Activated CD8-positive, alpha-beta T cell treated with anti-CD3 and anti-CD28 coated beads for 36 hours (primary cell): ENCODE measurements at places on chromosomes 11 and 22.

DNA sequence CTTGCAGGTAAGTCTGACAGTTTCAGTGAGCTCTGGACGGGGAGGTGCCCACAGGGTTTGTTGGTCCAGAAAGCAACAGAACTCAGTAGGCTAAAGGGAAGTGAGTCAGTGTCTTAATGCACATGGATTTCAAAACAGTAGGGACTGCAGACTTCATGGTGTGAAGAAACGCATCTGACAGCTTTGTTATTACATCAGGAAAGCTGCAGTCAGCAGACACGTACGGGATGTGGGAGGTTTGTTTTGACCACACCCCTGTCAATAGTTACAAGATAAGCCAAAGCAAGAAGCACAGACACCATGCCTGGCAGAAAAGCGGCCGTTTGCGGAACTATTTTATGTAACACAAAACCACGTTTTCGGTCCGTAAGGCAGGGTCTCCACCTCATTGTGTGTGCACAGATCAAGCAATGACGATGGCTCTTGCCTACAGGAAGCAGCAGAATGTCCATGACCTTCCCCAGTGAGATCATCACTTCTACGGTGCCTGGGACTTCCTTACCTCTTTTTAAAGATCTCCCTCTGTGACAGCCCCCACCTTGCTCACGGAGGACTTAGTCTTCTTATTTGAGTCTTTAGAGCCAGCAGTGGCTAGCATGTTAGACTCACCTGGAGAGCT, 58.2 kb upstream of the FTH1 start:
- peaks cover 14% of the 10 kb centered on the region for H3K4me1 ChIP-seq
- H3K4me3 ChIP-seq: peak overlapping the region; percentile 62
- H3K36me3 ChIP-seq: no peaks in the 10 kb centered on the region
- peak overlapping the region; percentile 95 for H3K27ac ChIP-seq
- peak; percentile 80 for DNase-seq

- H3K4me3 ChIP-seq: no peak overlapping the region
- H3K27me3 ChIP-seq: peaks cover 25% of the 10 kb centered on the region
- no peaks in the 10 kb centered on the region for H3K4me1 ChIP-seq
- no peaks in the 10 kb centered on the region for H3K36me3 ChIP-seq
- no peak overlapping the region for H3K27ac ChIP-seq
These were observed 56.6 kb downstream of the LMO2 start for GRCh38 chr11:33835143-33835878.

DNA sequence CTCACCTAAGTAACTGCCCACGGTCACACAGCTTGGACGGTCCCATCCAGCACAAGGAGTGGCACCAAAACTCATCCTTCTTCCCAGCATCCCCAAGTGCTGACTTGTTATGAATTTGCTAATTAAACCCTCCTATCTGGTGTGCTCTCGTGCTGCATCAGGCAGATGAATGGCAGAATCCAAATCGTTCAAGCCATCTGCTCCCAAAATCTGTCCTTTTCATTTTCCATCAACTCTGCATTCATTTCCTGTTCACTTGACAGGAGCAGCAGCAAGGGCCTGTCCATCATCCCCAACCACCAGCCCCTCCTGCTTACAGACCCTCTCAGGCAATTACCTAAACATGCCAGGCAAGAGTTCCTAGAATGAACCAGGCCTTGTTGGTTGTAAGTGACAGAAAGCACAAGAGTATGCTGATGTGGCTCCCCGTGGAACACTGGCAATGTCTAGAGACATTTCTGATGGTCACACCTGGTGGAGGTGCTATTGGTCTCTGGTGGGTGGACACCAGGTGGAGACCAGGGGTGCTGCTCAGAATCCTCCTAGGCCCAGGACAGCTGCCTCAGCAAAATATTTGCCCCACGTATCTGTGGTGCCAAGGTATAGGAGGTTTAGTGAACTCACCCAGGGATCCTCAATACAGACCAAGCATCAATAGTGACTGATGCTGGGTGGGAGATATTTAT, 832.5 kb downstream of the TBC1D22A start:
- DNase-seq: no peak
- H3K4me1 ChIP-seq: no peaks in the 10 kb centered on the region
- no peaks in the 10 kb centered on the region for H3K27me3 ChIP-seq
- no peak overlapping the region for H3K27ac ChIP-seq

DNA sequence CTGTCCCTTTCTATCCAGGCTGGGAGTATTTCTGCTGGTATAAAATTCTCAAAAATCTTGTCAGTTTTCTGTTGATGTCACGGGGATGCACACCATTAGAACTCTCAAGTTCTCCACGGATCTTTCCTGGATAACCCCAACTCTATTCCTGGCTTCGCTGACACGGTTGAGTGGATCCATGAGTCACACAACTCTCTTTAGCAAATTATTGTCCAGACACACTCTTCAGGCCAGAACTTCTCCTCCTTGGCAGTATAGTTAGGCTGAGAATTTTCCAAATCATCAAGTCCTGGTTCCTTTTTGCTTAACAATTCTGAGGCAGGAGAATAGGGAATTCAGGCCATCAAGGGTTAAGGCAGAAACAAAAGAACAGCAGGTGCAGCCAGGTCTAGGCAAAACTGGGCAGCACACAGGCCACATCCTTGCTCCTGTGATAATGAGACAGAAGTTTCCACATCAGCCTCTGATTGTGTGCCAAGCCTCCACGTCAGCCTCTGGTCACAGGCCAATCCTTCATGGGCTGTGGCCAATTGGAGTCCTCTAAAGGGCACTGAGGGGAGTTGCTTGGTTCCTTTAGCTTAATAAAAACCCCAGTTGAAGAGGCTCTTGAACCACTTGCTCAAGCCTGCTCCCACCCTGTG, 5.7 kb upstream of the ACAT1 start:
- H3K27me3 ChIP-seq: no peaks in the 10 kb centered on the region
- no peaks in the 10 kb centered on the region for H3K36me3 ChIP-seq
- H3K4me3 ChIP-seq: no peak overlapping the region
- no peak overlapping the region for H3K27ac ChIP-seq

- H3K36me3 ChIP-seq: peaks cover 29% of the 10 kb centered on the region
- H3K4me1 ChIP-seq: peaks cover 75% of the 10 kb centered on the region
- peak overlapping the region; percentile 98 for H3K4me3 ChIP-seq
- DNase-seq: peak; percentile 75
- peak overlapping the region; percentile 95 for H3K27ac ChIP-seq
These were observed 734 bp upstream of the TMEM123 start for GRCh38 chr11:102453302-102453695.

GRCh38 chr11:57466680-57467079, 6.4 kb downstream of the RTN4RL2 start:
- H3K27ac ChIP-seq: no peak overlapping the region
- H3K27me3 ChIP-seq: peaks cover 3% of the 10 kb centered on the region
- H3K4me3 ChIP-seq: no peak overlapping the region
- no peaks in the 10 kb centered on the region for H3K36me3 ChIP-seq
- no peaks in the 10 kb centered on the region for H3K4me1 ChIP-seq

DNA sequence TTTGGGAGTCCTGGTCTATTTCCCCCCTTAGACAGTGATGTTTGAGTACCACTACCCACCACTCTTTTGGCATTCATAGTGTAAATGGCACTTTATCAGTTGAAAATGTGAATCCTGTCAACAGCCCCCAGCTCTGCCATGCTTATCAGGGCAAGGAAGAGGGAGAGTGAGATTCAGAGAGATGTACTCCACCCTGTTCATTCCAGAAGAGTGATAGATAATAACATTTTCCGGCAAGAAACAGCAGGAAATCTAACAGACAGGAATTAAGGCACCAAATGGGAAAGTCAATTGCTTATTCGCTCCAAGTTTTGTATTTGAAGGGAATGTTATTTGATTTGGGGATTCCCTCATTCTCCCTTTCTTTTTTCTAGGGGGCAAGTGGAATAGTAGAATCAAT, 681.9 kb downstream of the NTM start:
- no peak overlapping the region for H3K27ac ChIP-seq
- H3K4me1 ChIP-seq: no peaks in the 10 kb centered on the region
- no peaks in the 10 kb centered on the region for H3K36me3 ChIP-seq

- no peaks in the 10 kb centered on the region for H3K36me3 ChIP-seq
- DNase-seq: peak; percentile 62
- peaks cover 3% of the 10 kb centered on the region for H3K27me3 ChIP-seq
- H3K27ac ChIP-seq: no peak overlapping the region
- no peak overlapping the region for H3K4me3 ChIP-seq
These were observed 42.4 kb downstream of the KCNJ4 start for GRCh38 chr22:38412435-38413084.

DNA sequence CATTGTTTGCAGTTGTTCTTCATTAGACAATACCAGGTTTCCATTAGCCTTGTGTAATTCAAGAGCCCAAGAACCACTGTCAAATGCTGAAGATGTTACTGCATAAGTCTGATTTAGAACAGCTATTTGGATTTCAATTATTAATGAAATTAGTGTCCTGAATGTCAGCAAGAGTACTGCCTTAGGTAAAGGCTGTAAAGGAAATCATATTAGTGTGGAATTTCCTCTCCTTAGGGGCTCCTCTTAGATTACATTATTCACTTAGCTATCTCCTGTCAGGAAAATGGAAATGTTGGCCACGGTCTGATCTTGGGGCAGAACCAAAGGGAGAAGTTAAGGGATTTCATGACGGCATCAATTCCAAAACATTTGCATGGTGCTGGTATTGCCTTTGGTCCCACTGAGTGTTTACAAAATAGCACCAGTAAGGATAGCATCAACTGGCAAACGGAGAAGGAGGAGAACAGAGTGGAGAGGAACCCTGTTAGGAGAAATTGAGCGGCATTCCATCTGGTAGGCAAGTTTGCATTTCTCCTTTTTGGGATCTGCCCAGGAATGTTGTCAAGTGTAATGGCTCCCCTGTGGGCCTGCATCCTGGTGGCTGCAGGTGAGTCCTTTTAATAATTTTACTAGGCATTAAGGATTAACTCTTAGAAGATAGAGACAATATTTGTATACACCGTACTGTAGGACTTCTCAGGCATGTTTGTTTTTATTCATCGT, at the start of gene HTR3B:
TSS of gene HTR3B (plus strand) at position 418 of the 723 bp plus-strand sequence. CDS start at position 556, 138 bp downstream.
- DNase-seq: no peak
- no peaks in the 10 kb centered on the region for H3K36me3 ChIP-seq
- no peak within 1 kb of the TSS for H3K4me3 ChIP-seq
- peaks cover 10% of the 10 kb centered on the region for H3K27me3 ChIP-seq
- no peak within 1 kb of the TSS for H3K27ac ChIP-seq

- no peak overlapping the region for H3K27ac ChIP-seq
- no peaks in the 10 kb centered on the region for H3K36me3 ChIP-seq
- H3K4me1 ChIP-seq: no peaks in the 10 kb centered on the region
- H3K4me3 ChIP-seq: no peak overlapping the region
These were observed 289.9 kb downstream of the TENM4 start for GRCh38 chr11:79150966-79151365.

- H3K27me3 ChIP-seq: peaks cover 9% of the 10 kb centered on the region
- DNase-seq: no peak
- H3K4me1 ChIP-seq: peaks cover 28% of the 10 kb centered on the region
- H3K36me3 ChIP-seq: no peaks in the 10 kb centered on the region
- no peak overlapping the region for H3K4me3 ChIP-seq
These were observed 5.1 kb upstream of the FAM83F start for GRCh38 chr22:39989633-39990032.

- H3K27ac ChIP-seq: no peak overlapping the region
- no peaks in the 10 kb centered on the region for H3K36me3 ChIP-seq
- no peak for DNase-seq
- no peaks in the 10 kb centered on the region for H3K4me1 ChIP-seq
- peaks cover 11% of the 10 kb centered on the region for H3K27me3 ChIP-seq
These were observed 14.2 kb upstream of the RFPL2 start for GRCh38 chr22:32219026-32219425.

DNA sequence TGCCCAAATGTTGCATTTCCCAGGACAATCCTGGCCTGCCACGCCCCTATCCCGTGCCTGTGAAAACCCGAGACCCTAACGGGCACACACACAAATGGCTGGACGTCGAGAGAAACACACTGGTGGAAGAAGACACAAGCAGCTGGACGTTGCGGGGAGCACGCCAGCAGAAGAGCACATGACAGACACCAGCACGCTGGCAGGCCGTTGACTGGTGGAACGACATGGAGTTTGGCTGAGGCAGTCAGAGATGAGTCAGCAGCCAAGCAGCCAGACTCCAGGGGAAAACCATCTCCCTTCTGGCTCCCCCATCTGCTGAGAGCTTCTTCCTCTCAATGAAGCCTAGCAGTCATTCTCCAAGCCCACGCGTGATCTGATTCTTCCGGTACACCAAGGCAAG, 606.7 kb upstream of the LRRC4C start:
- no peak for DNase-seq
- H3K27me3 ChIP-seq: no peaks in the 10 kb centered on the region

DNA sequence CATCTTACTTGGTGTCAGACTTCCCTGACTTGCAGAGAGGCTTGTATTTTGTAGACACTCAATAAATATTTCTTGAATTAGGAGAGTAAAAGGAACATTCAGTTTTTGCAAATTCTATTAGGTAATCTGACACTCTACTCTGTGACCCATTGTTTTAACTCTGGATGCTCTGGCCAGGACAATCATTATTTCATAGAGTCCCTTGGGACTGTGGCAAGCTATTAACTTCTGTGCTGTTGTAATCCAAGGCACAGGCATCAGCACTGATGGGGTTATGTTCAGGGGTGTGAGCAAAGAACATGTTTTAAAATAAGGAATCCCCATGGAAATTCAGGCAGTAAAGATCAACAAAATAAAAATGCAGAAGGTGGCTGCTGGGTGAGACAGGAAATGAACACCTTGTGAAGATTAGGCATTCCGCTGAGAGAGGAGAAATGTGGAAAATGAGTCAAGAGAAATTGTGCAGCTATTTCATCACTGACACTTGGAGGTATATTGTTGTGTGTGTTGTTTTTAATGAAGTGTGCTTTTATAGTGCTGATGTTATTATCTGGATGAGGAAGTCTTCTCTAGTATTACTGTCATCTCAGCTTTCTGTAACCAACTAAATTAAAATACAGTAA, 175.2 kb downstream of the WNT11 start:
- H3K4me3 ChIP-seq: no peak overlapping the region
- no peak overlapping the region for H3K27ac ChIP-seq
- no peaks in the 10 kb centered on the region for H3K4me1 ChIP-seq
- no peaks in the 10 kb centered on the region for H3K27me3 ChIP-seq

GRCh38 chr22:31148953-31149627, 8.8 kb upstream of the PLA2G3 start:
- no peak overlapping the region for H3K4me3 ChIP-seq
- H3K36me3 ChIP-seq: no peaks in the 10 kb centered on the region
- no peaks in the 10 kb centered on the region for H3K4me1 ChIP-seq
- DNase-seq: peak; percentile 60

- no peak overlapping the region for H3K27ac ChIP-seq
- peaks cover 5% of the 10 kb centered on the region for H3K27me3 ChIP-seq
- no peak overlapping the region for H3K4me3 ChIP-seq
- DNase-seq: no peak
- H3K4me1 ChIP-seq: no peaks in the 10 kb centered on the region
These were observed 100.3 kb downstream of the RRM1 start for GRCh38 chr11:4194889-4195288.

DNA sequence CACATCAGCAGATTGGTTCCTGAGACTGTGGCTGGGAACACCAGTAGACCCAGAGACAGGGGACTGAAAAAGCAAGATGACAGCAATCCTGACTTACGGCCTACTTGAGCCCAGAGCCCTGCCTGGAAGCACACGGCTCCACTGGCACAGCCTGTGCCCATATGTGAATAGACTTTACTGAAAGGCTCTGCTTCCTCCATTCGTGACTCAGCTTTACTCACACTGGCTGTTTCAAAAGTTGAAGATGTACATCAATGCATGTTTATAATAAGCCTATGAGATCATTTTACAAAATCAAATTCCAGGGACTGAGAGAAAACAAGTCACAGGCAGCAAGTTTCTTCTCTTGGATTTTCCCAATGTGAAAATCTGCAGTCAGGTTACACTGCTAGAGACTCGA, 134.6 kb upstream of the TEAD1 start:
- H3K4me3 ChIP-seq: no peak overlapping the region
- peaks cover 12% of the 10 kb centered on the region for H3K27me3 ChIP-seq
- H3K27ac ChIP-seq: no peak overlapping the region
- no peak for DNase-seq

GRCh38 chr11:65440831-65441499, 18.4 kb downstream of the NEAT1 start:
- H3K27me3 ChIP-seq: no peaks in the 10 kb centered on the region
- peak overlapping the region; percentile 87 for H3K27ac ChIP-seq
- no peak for DNase-seq
- peaks cover 56% of the 10 kb centered on the region for H3K36me3 ChIP-seq
- H3K4me1 ChIP-seq: peaks cover 63% of the 10 kb centered on the region
